ENCODE measurements at places on chromosomes 6 and 20.

GRCh38 chr6:103081126-103081525, 1687.6 kb downstream of the GRIK2 start:
- no peak for DNase-seq

DNA sequence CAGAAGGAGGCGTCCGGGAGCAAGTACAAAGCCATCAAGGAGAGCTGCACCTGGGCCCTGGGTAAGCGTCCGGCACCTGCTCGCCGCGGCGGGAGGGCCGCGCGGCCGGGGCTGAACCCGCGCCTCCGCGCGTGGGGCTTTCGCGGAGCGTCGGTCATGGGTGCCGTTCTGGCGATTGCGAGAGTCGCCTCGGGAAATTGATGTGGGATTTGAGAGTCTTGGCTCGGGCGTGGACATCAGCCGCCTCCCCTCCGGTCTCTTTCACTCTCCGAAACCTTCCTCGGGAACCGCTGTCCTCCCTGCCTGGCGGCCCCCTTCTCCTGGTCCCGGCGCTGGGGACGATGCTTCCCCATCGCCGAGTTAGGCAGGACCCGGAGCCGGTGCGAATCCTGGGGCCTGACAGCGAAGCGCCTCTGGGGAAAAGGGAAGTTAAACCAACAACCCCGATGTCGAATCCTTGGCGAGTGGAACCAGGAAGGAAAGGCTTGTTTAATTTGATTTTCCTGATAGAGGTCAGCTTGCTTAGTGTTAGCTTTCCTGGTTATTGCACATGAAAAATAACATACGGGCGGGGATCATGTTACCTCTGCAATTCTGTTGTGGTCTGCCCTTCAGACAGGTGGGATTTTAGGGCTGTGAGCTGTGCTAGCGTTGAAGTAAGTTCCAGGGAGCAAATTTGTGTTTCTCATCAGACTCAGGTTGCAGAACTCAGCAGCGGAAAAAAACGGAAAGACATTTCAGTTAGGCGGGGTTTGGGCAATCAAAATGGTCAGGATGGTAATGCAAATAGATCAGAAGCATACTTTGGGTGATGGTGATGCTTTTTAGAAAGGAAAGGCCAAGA, 594 bp downstream of the ARFGEF3 start:
- DNase-seq = no peak

DNA sequence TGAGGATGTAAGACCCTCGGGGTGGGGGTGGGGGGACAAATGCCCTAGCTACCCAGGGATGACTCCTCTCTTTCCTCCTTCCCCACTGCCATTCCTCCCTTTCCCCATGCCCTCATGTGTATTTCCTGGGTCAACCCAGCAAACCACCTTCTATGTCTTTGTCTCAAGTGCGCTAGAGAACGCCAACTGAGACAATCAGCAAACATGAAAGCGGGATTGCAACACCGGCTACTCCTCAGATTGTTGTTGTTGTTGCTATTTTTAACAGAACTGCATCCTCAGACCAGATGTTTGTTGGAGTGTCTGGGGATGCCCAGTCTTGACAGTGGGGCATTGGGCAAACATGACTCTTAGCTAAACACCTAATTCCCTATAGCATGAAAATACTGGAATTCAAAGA, 39.3 kb upstream of the HIVEP1 start:
- no peak for DNase-seq

DNA sequence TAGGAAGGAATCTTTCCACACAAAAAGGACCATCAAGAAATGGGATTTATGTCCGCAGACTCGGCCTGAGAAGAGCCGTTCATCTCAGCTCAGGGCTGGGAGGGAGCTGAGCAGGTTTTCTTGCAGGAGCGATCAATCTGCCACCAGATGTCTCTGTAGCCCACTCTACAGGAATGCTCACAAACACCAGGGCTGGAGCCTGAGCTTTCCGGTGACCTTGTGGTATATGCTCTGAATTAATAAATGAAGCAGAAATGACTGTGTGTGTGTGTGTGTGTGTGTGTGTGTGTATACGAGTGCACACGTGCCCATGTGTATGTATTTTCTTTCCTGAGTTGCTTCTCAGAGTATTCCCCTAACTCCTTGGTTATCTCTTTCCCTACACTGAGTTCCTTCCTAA, 12.0 kb downstream of the CD83 start:
- DNase-seq = no peak

DNA sequence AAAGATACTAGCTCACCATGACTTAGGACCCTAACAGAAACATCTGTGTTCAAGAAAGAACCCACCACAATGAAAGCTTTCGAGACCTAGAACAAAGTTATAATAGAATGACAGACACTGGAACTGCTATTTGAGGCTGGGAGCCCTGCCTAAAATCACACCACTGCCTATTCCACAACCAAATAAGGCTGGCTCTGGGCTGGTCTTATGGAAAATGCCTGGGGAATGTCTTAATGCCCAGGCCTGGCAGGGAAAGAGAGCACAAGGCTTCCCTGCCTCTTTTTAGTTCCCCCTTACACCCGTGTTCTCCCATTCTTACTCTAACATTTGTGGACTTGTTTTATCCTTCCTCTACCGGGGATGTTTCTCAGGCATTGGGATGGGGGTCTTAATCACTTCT, 5.6 kb upstream of the METTL24 start:
- no peak for DNase-seq

DNA sequence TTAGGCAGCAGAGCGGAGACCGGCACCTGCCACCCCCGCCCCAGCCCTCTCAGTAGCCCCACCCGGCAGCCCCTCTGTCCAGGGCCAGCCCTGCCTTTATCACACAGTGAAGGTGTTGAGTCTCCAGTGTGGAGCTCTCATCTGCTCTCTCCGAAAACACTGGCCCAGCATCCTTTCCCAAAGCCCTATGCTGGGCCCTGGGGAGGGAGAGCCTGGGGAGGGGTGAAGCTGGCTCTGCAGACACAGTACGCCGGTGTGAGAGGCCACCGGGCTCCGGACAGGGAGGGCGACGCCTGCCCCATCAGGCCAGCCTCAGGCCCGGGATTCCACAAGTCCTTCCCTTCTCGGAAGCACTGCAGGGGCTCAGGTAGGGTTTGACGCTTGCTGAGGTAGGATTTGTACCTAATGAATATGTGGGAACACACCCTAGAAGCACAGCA, 186.9 kb downstream of the ERMARD start:
- no peak for DNase-seq

DNA sequence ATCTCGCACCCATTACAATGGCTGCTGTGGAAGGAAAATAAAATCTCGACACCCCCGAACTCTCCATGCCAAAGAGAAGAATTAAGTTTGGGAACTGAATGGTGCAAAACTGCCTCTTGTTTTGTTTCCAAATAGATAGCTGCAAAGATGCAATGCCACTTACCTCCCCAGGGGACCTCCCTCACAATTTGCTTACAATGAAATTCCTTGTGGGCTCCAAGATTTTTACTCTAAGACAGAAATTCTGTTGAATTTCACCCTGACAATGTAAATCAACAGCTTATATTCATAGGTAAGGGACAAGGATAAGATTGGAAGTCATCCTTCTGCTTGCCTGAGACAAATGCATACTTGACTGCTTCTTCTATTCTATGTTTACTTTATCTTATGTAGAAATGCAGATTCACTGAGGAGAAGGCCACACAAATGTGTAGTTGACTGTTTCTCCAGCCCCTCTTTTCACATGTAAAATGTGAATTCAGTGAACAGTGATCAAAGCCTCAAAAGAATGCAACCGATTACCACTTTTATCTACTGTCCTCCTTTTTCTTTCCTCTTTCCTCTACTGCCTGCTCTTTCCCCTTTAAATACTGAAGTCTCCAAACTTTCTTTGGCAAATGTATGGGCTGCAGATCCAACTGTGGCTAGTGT, 36.6 kb downstream of the ADGRF4 start:
- no peak for DNase-seq

GRCh38 chr6:19866173-19866984, 29.2 kb downstream of the ID4 start:
- DNase-seq = no peak

- DNase-seq = no peak
These were observed 36.7 kb downstream of the JAG1 start for GRCh38 chr20:10637031-10637559.

GRCh38 chr6:55825402-55826051, 49.9 kb downstream of the BMP5 start:
- DNase-seq = no peak

DNA sequence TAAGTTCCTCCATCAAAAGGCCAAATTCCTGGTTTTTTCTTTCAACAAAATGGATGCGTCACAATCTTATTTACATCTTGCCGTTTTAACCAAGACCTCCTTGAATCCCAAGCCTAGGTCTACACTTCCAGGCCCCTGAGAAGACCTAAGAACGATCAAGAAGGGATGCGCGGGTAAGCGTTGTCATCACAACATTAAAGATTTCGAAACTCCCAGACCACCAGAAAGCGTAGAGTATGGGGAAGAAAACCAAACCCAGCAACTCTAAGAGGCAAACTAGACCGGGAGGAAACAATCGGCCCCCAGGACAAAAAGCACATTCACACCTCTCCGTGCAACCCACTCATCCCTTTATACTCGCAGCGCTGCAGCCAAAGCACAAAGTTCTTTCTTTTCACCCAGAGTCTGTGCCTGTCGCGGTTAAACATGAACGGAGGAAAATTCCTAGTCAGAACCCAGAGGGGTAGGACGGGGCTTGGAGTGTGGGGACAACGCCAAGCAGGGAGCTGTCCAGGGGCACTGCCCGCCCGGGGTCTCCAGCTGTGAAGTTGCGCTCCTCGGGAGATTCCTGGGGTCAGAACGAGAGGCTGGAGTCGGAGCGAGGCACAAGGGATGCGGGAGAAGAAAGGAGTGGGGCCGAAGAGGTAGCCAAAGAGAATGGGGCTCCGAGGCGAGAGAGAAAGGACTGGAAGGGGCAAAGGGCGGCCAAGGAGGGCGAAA, 725 bp downstream of the OSER1 start:
- DNase-seq = peak; percentile 34

DNA sequence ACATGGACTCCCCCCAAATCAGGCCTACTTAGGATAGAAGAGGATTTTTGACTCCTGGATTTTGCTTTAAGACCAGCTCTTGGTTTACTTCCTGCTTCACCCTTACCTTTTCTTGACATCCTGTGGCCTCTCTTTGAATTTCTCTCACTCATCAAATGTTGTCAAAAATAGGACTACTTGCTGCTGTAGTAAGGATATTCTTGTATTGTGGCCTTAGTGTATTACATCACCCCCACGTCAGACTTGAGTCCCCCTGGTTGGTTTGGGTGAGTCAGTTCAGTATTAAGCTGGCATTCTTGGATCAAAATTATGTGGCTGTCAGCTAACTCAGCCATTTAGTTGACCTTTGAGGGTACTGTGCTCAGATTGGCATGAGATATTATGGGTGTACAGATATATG, 1.1 kb downstream of the TPX2 start:
- DNase-seq = peak; percentile 38

- DNase-seq = no peak
These were observed 10.1 kb downstream of the ALDH5A1 start for GRCh38 chr6:24504649-24505586.

GRCh38 chr6:109373762-109374161, 8.5 kb downstream of the CD164 start:
- peak; percentile 57 for DNase-seq

- peak; percentile 74 for DNase-seq
These were observed 76.4 kb upstream of the RNF24 start for GRCh38 chr20:4091490-4092479.
